ENCODE measurements at places on chromosomes 1 and 21. TPM values are rescaled to one million over a fixed set of nuclear protein-coding genes. Genes with fewer than 3 reads are reported as not detected.
A peak's percentile ranks its signal among the peaks of the same experiment; 100 is the strongest.

DNA sequence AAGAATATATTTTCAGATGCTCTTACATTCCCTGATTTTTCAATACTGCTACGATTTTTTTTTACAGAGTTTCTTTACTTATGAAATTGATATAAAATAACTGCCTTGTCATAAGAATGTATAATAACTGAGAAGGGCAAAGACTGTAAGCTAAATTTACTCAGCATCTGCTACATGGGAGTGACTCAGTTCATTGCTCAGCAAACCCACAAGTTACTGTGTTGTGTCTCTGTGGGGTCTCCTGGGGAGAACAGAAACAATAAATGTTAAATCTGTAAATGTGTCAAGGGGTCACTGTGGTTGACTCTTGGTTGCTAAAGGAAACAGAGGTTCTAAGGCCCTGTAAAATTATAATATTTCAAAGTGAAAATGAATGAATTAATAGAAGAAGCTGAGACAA lies 210.3 kb upstream of the CACYBP start:
- DNase-seq, result no peak

DNA sequence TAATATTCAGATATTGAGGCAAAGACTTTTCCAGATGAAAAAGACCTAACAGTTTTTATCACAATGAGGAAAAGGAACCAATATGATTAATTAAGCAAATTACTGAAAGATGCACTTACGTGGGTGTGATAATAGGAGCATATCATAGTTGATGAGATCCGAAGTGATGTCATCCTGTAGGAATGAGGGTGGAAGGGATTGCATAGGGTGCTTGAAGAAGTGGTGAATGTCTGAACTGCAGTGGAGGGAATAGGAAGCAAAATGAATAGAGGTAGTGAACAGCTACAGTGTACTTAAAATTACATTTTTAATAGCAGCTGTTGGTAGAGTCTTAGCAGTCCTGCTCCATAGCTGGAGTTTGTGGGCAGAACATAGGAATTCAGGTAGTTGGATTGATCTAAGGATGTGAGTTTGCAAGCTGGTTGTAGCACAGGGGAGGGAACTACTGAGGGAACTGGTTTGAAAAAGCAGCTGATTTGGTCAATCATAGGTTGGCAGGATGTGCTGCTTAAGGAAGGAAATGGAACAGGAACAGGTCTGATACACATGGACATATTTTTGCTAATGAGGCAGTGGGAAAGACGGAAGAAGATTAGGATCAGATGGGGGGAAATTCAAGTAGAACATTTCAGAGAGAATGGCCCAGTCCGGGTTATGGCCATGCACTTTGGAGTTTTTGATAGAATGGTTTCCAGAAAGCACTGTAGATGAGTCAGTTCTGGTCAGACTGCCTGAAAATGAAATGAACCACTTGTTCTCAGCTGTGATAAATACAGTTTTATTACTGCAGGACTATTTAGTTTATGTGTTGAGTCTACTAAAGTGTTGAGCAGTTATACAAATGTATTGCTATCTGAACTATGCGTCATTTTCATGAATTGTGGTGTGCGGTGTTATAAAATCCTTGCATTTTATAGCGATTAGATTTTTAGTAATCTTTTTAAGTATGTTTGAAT lies 155.8 kb downstream of the RYR2 start:
- DNase-seq, result peak; percentile 39

DNA sequence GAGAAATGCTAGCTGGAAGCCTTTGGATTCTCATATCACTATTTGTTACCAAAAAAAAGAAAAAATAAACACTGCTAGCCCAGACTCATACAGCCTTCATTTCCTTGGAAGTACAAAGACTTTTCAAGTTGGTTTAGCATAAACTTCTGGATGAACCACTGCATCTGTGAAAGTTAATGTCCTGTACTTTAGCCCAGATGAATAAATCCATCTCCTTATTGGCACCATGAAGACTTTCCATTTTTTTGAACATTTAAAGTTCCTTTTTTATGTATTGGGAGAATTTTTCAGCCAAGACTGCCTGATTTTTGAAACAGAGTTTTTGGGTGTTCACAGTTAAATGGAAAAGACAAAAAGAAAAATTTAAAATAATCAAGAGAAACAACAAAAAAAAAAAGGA lies 184.0 kb upstream of the C1orf87 start:
- DNase-seq, result no peak

DNA sequence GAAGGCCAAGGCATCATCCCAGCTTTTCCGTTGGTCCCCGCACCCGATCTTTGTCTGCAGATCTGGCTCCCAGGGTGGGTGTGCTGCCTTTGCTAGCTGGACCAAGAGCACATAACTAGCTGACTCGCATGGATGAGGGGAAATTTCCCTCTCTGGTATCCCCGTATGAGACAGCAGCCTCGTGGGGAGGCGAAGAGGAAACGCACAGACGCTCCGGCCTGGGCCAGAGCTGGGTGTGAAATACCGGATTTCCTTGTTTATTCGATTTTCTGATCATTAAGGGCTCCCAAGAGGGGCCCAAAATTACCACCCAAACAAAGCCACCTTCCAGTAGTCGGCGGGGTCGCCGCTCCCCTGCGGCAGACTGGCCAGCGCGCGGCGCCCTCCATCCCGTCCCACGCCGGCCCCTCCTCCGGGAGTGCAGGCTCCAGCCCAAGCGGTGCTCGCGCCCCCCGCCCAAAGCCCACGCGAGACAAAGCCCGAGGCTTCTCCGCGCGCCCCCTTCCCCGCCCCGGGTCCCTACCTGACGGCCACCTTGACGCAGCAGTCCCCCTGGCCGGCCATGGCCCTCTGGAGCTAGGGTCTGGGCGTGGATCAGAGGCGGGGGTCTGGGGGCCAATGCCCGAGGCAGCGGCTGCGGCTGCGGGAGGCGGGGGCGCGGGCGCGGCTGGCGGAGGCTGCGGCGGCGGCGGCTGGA lies 546 bp downstream of the KIF21B start:
- no peak for DNase-seq

DNA sequence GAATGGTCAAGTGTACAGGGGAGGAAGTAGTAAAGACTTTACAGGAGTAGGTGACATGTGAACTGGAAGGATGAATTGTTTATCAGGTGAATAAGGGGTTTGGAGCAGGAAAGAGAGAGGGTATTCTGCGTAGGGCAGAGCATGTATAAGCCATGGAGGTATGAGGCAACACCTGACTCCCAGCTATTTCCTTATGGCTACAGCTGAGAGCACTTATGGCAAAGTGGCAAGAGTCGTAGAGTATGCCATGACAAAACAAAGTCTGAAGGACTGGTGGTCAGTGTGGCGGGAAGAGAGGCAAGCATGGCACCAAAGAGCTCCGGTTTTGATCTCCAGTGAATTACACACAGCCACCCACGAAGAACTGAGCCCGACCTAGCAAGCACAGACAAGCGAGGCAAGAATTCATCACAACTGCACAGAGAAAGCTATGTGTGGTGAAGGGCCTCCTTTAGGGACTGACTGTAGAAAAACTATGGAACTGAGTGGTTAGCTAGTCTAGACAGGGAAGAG lies 9.0 kb upstream of the ELOVL1 start:
- DNase-seq, result no peak

- no peak for DNase-seq
Observed at GRCh38 chr1:159938211-159938852, 7.1 kb downstream of the IGSF9 start.

- no peak for DNase-seq
Observed at GRCh38 chr1:33826711-33827110, 37.2 kb upstream of the HMGB4 start.

DNA sequence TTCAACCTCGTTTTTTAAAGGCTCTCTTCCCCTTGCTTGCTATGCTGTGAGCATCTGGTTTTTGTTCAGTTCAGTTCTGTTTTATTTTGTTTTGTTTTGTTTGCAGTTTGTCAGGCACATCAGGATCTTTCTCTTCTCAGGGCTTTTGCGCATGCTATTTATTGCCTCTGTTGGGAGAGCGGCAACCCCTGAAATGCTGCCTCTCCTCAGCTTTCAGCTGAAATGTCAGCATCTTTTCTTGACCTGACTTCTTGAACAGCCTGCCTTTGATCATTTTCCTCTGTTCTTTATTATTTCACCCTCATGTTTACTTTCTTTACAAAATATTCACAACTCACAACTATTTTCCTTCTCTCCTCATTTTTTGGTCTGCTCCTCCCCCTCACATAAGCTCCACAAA lies 50.4 kb upstream of the RC3H1 start:
- DNase-seq, result no peak

SH3BGRL3 gene
- 12.3 TPM for total RNA-seq
